ENCODE measurements at places on chromosomes 12 and 14.

GRCh38 chr12:104189915-104190555 is 25.5 kb upstream of the TXNRD1 start:
- DNase-seq, result no peak

DNA sequence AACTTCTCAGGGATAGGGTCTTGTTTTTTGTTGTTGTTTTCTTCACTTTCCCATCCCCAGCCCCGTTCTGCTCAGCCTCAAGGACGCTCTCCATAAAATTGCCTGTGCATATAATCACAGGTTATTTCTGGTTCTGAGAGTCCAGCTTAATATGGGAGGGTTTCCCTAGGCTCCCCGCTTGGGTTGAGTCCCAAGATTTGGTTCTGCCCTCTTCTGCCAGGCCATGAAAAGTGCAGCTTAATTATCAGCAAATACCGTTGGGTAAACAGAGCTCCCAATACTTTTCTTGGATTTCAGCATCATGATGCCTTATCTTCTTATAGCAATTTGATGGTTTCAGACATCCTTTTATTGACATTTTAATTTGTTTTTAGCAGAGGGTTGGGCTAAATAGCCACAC is 75.6 kb downstream of the GRIN2B start:
- DNase-seq, result no peak

DNA sequence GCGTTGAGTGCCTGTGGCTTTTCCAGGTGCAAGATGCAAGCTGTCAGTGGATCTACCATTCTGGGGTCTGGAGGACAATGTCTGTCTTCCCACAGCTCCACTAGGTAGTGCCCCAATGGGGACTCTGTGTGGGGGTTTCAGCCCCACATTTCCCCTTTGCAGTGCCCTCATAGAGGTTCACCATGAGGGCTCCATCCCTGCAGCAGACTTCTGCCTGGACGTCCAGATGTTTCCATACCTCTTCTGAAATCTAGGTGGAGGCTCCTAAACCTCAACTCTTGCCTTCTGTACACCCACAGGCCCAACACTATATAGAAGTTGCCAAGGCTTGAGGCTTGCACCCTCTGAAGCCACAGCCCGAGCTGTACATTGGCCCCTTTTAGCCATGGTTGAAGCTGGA is 52.9 kb downstream of the PRKCH start:
- no peak for DNase-seq

- DNase-seq, result no peak
These were observed 452.1 kb downstream of the APAF1 start for GRCh38 chr12:99097171-99097570.

DNA sequence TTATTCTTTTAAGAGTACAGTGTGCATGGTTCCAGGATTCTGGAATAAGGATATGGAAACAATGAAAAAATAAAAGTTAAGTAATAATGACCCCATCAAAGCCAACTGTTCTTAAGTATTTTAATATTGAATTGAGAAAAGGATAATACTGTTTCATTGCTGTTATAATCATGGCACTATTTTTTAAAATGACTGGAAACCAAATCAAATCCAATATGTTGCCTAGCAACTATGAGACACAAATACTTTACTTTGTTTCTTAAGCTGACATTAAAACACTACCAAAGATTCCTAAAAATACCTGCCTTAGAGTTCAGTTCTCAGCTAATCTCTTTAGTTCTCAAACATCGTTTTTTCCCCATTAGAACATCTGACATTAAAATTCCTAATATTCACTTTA is 66.4 kb upstream of the OTOGL start:
- no peak for DNase-seq

GRCh38 chr12:56120158-56120846 is 2.2 kb downstream of the ZC3H10 start:
- no peak for DNase-seq

DNA sequence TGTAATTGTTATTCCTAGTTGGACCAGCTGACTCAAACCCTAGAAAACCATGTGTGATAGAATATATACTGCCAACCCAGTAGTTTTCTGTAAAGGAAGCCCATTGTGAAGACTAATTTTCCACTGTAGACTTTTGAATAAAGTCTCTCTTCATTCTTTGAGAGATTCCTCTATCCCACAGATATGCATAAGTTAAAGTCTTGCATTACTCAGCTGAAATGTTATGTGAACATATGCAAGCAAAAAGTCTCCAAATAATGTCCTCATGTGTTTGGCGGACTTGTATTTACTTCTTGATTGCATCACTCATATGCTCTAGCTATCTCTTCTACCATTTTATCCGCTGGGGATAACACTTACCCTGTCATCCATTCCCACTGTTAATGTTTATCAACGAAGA is 35.1 kb upstream of the OTOGL start:
- no peak for DNase-seq

- no peak for DNase-seq
These were observed 12.9 kb upstream of the KRT73 start for GRCh38 chr12:52631264-52631663.

DNA sequence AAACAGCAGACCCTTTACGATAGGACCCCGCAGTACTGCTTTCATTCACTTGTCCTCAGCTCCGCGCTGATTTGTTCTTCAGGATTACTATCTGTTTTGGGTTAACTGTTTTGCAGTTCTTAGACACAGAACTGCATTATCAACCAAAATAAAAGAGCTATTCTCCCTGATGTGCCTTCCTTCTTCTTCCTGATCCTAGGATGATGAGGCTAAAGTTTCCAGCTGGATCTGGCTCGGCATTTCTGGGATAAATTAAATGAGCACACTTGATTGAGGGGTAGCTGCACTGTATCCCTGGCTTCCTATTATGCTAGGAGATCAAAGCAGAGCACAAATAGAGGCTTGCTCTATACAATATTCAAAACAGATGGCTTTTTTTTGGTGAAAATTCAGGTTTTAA is 165.7 kb downstream of the FBXL14 start:
- no peak for DNase-seq

DNA sequence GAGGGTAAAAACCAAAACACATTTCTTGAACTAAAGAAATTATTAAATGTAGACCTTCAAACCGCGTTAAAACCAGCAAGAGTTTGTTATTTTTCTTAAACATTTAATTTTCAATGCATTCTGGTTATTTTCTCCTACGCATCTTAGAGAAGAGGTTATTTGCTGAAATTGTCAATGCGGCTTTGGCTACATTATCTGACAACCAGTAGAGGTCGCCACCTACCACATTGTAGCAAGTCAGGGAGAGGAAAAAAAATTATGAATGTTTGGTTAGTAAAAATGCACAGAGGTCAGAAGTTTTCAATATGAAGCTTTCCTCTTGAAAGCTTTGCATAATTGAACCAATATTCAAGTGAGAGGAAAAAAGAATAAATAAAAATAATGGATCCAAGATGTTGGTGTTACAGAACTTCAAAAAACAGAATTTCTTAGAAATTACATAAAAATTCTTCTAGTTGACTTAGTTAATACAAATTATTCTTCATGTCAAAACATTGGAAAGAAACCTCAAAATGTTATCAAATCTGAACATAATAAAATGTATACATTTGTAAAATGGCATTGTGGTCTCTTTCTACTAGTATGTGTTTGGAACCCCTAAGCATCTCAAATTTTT is 159.4 kb upstream of the TMTC2 start:
- DNase-seq, result no peak

DNA sequence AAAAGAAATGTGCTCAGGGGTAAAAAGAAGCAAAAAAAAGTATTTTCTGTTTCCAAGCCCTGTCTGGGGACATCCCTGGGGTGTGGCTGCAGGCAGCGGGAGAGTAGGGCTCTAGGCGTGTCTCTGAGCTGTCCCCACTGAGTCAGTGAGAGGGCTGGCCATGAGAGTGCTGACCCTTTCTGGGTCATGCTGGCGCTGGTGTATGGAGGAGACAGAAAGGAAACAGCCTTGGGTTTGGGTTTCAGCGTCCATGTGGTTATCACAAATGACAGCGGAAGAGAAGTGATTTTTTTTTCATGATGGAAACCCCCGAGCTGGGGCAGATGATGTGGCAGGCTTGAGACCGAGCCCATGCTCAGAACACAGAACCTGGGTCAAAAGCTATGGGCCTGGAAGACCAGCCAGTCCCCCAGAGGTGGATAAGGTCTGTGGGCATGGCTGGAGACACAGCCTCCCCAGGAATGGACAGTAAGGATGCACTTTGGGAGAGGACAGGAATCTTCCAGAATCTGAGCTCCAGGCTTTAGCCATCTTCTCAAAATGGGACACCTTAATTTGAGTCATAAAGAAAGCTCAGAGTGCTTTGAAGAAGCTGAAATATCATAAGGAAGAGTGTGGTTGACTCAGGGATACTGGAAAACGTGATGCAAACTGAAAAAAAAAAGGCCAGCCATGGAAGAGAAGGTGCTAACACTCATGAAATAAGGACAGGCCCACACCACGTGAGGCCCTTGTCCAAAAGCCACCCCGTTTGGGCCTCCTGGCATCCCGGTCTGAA is 36.2 kb downstream of the SYNE3 start:
- peak; percentile 28 for DNase-seq

- DNase-seq, result no peak
These were observed 646.1 kb upstream of the TMEM132C start for GRCh38 chr12:127620735-127621355.

GRCh38 chr12:82749015-82749414 is 62.3 kb downstream of the TMTC2 start:
- DNase-seq, result no peak

DNA sequence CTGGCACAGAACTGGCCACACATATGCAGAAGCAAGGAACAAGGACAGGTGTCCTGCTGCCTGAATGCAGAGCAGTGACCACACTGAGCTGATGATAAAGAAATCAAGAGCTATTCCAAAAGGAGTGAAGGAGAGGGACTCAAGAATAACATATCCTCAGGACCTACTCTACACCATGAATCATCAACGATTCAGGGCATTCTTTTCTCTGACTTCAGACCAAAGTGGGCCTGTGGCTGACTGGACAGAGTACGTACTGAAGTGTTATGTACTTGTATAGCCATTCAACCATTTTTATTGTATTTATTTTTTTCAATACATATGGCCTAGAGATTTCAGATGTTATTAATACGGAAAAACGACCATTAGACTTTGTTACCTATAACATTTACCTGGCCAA is 177.5 kb upstream of the TMTC1 start:
- DNase-seq, result no peak

DNA sequence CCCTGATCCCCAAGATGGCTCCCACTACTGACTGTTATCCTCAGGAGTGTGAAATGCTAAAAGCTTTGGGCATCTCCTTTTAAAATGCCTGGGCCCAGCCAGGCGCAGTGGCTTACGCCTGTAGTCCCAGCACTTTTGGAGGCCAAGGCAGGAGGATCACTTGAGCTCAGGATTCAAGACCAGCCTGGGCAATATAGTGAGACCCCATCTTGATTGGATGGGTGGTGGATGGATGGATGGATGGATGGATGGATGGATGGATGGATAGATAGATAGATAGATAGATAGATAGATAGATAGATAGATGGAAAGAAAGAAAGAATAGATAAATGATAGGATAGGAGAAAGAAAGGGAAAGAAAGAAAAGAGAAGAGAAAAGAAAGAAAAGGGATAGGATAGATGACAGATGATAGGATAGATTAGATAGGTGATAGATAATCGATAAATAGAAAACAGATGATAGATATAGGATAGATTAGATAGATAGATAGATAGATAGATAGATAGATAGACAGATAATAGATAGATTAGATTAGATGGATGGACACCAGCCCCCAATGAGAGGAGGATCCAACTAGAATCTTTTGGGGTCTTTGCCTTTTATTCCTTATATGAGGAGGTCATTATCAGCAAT is 9.5 kb downstream of the P2RX4 start:
- DNase-seq, result no peak

DNA sequence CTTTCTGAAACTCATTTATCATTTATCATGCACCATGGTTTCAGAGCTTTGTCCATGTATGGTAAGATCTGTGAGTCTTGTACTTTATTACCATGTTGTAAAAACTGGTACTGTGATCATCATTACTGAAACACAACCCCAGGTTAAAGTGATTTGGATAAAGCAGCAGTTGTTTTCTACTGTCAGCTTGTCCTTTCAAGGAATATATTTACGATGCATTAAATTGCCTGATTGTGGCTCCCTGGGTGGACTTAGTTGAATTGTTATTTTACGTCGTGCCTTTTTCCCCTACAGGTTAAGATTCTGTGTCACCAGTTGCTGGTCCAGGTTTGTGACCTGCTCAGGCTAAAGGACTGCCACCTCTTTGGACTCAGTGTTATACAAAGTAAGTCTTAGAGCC is 46.1 kb downstream of the FRMD6 start:
- DNase-seq, result no peak

DNA sequence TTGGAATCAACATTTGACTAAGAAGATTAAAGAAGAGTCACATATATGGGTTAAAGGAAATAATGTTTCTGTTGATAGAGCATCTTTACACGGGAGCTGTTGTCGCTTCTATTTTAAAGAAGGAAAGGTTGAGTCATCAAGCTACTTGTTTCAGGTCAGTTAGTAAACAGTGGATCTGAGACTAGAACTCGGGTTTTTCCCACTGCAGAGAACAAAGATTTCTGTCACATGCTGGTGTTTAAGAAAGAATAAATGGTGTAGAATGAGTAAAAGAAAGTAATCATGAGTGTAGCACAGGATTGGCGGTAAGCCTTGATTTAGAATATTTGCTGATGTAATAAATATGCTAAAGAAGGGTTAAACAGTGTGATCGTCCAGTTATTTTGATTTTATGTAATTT is 455.5 kb downstream of the AEBP2 start:
- no peak for DNase-seq
